NCI-H1930 (cell line): ENCODE measurements at places on chromosomes 5 and 9.

DNA sequence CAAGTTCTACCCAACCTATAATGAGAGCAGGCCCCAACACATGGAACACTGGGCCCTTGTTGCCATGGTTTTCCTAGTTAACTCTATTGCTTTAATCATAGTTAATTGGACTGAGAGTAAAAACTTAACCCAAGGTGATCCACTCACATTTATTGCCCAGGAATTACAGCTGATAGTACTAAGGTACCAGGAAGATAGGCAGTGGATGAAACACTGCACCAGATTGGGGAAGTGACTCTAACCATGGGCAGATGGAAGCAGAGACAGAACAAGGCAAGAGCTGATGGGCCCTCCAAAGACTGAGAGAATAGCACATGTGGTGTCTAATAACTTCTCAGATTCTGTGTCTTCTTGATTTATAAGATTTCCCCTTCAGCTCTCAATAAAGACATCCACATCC, 145.7 kb upstream of the TRIM32 start:
- no peak for DNase-seq

DNA sequence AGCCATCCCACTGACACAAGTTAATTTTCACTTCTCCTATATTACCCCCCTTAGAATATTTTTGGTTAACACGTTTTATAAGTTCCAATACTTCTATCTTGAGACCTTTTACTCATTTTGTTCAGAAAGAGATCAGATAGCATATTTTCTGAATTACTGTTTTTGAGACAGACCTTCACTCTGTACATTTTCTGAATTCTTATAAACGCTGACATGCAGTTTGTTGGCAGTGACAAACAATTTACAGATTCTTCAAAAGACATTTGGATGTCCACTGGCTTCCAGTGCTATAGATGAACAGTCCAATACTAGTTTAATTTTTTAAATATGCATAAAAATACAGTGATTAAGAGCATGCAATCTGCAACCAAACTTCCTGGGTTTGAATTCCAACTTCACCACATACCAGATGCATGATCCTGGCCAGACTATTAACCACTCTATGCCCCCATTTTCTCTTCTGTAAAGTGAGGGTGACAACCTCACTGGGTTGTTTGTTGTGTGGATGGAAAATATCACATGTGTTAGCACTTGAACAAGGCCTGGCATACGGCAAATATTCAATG, 142.1 kb downstream of the AGTPBP1 start:
- no peak for DNase-seq

GRCh38 chr9:130114741-130115140, 57.5 kb upstream of the NCS1 start:
- no peak for DNase-seq

DNA sequence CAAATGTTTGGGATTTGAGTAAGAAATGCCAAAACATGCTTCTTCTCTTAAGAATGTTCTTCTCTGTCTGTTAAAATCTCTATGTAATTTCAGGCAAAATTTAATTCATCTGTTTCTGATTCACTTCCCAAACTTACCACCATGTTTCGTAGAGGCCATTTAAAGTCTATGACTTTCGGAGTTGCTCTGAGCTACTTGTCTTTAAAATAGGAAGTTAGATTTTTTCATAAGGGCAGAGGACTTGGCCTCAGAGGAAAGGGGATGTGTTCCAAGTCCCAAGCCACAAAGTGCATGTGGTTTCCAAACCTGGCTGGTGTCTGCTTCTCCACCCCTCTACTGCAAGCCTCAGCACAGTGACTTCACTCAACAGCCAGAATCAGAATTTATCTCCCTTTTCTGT, 111.3 kb upstream of the ADRA1B start:
- DNase-seq, result no peak

GRCh38 chr9:131854334-131854733, 114.5 kb upstream of the RAPGEF1 start:
- no peak for DNase-seq
